ENCODE measurements at places on chromosomes 3 and 15.
A peak's percentile ranks its signal among the peaks of the same experiment; 100 is the strongest.

GRCh38 chr15:83308671-83309070 is 24.2 kb upstream of the BNC1 start:
- DNase-seq, result no peak

DNA sequence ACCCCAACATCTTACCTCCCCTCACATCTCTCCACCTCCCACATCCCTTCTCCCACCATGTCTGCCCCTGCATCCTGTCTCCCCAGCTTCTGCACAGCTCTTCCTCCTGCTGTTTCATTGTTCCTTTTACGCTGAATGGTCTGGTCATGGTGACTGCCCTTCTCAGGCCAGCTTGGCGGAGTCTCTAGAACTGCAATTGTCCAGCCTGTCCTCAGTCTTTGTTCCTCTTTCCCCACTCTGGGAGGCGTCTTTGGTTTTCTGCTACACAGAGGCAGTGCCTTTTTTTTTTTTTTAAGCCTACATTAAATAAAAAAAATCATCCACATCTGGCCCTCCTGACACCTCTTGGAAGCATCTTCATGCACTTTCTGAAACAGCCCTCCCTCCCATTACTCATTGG is 49.1 kb upstream of the SEC22A start:
- DNase-seq, result no peak

DNA sequence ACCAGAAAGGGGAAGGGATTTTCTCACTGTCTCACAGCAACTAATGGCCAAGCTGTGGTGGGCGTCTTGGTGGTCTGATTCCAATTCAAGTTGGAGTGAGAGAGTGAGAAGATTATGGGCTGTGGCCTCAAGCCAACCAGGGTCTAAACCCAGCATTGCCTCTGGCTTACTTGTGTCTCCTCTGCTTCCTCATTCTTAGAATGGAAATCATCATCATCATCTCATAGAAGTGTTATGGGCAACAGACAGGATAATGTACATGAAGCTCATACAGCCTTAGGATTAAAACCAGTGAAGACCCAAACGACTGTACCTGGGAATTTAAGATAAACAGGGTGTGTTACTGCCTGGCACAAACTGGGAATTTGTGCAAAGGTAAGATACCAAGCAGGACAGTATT is 29.1 kb upstream of the IREB2 start:
- DNase-seq, result no peak

DNA sequence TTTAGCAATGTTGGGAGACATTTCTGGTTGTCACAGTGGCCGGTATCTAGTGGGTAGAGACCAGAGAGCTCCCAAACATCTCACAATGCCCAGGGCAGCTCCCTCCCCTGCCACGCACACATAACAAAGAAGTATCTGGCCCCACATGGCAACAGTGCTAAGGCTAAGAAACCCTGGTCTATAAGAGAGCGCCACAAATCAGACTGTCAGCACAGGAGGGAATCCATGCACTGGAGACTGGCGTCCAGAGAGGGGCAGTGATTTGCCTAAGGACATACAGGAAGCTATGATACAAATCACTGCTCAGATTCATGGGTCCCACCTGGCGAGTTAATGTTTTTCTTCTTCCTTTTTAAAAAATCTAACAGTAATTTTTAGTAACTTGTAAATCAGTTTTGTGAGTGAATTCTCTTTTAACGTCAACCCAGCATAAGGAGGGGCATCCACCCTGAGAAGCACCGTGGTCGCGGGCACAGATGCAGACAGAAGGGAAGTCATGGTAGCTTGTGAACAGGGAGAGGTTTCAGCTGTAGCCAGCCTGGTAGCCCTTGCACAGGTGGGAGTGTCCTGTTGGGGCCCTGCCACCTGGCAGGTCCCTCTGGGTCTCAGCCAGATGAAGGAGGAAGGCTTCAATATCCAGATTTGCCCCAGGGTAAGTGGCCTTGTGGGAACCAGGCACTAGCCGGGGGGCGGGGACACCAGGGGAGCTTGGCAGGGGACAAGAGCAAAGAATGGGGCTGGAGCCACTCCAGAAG is 8.7 kb downstream of the ISG20 start:
- DNase-seq, result no peak

- DNase-seq, result no peak
Observed at GRCh38 chr3:141181819-141182218, 49.8 kb upstream of the PXYLP1 start.

DNA sequence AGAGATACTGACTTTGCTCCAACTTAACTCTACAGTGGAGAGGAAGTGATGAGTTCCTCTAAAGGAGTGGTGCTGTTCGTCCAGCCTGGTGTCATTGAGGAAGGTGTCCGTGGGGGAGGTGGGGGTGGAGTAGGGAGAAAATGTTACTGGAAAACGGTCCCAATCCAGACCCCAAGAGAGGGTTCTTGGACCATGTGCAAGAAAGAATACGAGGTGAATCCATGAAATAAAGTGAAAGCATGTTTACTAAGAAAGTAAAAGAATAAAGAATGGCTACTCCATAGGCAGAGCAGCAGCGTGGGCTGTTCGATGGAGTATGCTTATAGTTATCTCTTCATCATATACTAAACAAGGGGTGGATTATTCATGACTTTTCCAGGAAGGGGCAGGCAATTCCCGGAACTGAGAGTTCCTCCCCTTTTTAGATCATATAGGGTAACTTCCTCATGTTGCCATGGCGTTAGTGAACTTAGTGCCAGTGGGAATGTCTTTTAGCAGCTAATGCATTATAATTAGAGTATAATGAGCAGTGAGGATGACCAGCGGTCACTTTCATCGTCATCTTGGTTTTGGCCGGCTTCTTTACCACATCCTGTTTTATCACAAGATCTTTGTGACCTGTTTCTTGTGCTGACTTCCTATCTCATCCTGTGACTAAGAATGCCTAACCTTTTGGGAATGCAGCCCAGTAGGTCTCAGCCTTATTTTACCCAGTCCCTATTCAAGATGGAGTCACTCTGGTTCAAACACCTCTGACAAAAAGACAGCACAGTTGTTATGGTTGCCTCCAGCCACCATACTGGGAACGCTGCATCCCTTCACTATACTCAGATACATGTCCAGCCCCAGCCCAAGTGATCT is 38.6 kb downstream of the CLEC3B start:
- DNase-seq, result peak; percentile 32

DNA sequence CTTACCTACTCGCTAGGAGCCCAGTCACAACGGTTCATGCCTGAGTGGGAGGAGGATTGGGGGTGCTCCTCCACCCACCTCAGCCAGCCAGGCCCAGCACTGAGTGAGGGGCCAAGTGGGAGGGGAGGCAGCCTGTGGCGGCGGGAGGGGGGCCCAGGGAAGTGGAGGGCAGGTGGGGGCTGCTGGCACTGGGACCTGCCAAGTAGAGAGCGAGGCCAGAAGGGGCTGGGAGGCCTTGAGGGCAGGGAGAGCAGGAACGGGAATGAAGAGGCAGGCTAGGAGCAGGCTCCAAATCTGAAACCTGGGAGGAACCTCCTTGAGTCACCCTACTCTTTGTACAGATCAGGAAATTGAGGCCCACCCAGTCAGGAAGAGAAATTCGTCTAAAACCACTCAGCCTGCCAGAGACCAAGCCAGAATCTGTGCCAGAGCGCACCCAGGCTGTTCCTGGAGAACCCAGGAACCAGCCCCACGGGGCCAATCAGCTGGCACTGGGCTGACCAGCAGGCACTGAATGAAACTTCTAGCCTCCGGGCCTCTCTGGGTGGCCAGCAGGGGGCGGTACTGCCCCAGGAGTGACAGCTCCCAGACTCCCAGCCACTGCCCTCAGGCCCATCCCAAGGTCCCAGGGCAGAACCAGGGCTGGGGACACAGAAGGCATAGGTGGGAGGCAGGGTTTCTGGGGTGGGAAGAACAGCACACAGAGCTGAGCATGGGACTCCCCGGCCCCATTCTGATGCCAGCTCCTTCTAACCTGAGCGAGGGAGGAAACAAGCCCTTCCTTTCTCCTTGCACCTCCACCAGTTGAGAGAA is 14.8 kb upstream of the CYP11A1 start:
- DNase-seq, result peak; percentile 65

DNA sequence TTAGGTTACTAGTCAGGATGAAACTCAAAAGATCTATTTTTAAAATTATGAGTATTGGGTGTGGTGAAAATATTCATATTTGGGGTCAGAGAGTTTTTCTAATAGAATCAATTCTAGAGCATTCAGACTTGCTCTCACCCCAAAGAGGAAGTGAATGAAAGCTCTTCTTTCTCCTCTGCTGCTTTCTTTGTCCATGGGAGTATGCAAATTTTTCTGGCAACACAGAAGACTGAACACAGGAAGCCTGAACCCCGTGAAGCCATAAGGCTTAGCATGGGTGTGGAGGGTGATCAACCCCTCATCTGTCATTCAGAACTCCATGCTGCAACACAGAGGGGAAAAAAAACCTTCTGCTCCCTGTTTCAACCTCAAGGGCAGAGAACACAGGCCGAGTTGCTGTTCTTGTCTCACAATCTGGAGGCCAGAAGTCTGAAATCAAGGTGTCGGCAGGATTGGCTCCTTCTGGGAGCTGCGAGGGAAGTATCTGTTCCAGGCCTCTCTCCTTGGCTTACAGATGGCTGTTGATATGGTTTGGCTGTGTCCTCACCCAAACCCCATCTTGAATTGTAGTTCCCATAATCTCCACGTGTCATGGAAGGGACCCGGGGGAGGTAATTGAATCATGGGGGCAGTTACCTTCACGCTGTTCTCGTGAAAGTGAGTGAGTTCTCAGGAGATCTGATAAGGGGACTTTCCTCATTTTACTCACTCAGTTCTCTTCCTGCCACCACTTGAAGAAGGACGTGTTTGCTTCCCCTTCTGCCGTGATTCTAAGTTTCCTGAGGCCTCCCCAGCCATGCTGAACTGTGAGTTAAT is 33.7 kb upstream of the CD47 start:
- DNase-seq, result peak; percentile 63

GRCh38 chr15:58552505-58553364 is 120.9 kb downstream of the LIPC start:
- DNase-seq, result no peak

- DNase-seq, result no peak
Observed at GRCh38 chr3:39385456-39386090, 2.4 kb downstream of the SLC25A38 start.

DNA sequence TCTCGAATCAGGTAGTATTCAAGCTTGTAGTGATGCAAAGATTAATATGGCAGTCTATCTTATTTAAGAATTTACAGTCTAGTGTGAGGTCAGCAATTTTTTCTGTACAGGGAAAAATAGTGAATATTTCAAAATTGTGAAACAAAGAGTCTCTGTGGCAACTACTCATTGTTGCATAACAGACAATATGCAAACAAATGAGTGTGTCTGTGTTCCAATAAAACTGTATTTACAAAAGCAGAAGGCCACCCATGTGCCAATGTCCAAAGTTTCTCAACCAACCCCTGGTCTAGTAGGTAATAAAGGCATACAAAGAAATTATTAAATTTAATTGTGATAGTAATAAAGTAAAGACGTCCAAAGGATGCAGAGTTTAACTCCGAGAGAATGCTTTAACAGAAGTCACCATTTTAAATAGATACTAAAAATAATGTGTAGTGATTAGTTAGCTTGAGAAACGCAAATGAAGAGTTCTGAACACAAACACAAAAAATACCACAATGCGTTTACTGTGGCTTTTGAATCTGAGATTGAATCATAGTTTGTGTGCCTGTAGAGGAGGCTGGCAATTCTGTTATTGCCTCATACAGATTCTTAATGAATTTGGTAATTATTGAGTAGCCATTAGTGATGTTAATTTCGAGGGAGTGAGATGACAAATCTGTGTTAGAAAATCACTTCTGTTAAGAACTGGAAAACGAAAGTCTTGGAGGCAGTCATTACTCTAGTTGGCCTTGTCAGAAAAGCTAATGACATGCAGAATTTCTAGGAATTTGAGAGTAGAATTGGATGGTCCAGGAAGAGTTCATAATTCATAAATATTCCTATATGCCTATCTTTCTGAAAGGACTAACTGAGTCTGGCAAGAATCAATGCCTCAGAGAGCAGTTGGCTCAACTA is 48.7 kb downstream of the CADM2 start:
- DNase-seq, result no peak

GRCh38 chr3:183306798-183307671 is 54.0 kb downstream of the B3GNT5 start:
- peak; percentile 50 for DNase-seq

GRCh38 chr3:129461461-129462146 is 21.6 kb downstream of the IFT122 start:
- no peak for DNase-seq
